ENCODE measurements at places on chromosomes 1 and 21.

- DNase-seq, result no peak
Observed at GRCh38 chr1:236051242-236051791, 13.6 kb downstream of the NID1 start.

DNA sequence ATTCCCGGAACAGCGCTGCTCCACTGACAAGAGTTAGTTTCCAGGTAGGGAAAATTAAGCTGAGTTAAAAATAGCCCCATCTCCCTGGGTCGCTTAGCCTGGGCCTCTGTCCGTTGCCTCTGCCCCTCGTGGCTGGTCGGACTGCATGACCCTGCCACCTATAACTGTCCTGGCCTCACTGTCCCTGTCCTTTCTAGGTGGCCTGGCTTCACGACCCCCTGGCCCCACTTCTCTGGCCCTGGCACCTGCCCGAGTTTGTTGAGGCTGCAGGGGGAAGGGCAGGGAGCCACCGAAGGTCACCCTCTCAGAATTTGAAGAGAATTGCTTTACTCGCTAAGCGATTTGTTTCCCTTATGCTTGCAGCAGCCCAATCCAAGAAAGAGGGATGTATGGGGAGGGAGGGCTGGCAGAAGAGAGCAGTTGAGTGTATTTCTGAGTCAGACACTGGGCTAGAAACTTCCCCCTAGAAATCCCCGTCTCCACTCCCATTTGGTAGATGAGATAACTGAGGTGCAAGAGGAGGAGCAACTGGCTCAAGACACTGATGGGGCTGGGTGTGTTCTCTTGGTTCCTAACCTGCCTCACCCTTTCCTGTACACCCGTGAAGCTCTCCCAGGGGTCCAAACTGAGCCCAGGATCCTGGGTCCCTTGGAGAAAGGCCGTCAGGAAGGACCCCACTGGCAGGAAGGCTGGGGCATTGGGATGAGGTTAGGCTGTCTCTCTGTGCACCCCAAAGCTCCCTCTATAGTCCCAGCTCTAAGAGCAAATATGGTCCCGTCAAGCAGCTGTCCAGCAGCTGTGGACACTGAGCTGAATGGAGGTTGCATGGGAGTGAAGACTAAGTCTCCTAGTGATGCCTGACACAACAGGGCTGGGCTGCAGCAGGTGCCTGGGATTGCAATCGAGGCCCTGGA lies 2.9 kb upstream of the EDN2 start:
- DNase-seq, result no peak

- no peak for DNase-seq
Observed at GRCh38 chr1:183480971-183481441, 8.7 kb downstream of the SMG7 start.

DNA sequence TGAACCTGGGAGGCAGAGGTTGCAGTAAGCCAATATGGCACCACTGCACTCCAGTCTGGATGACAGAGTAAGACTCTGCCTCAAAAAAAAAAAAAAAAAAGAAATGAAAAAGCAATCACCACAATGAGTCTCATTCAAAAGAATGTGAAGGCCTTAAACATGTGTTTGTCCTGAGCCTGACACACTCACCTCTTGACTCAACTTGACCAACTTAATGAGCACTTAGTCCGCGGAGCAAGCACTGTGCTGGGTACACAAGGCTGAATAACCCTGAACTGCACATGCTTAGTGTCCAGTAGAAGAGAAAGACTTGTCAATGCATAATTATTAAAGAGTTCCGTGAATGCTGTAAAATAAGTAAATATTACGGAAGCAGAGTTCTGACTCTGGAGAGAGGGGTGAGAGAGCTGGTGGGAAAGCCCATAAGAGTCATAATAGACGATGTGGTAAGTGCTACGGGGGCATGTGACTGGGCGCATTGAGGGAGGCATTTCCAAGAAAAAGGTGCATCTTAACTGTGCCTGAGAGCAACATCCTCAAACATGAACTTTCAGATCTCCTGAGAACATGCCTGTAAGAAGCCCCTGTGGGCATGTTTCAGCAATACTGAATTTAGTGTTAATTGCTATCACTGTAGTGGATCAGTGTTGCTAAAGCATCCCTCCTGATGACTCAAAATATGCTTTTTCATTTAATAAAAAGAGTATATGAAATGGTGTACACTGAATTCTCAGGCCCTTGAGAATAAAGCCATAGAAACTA lies 27.2 kb downstream of the MCOLN2 start:
- no peak for DNase-seq

GRCh38 chr1:154403261-154403943 lies 1.7 kb upstream of the IL6R start:
- no peak for DNase-seq

GRCh38 chr1:222382171-222382570 lies 165.7 kb downstream of the HHIPL2 start:
- no peak for DNase-seq

- no peak for DNase-seq
Observed at GRCh38 chr1:164824542-164824941, 265.6 kb downstream of the PBX1 start.

DNA sequence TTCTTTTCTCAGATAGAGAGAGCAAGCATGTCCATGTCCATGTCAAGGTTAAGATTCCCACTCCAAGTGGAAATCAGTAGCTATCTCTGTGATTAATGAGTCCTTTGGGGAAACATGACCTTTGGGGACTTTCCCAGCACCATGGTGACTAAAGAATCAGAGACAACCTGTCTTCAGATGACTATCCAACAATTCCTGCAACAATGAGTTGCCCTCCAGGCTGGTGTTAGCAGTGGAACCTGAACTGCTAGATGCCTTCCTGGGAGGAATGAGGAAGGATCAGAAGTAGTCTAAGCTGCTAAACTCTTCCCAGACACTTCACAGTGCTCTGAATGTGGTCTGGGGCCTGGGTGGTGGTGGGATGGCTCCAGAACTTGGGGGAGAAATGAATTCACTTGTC lies 6.5 kb downstream of the S100A9 start:
- no peak for DNase-seq

- DNase-seq, result no peak
Observed at GRCh38 chr1:105874621-105875020, 1181.9 kb upstream of the PRMT6 start.

DNA sequence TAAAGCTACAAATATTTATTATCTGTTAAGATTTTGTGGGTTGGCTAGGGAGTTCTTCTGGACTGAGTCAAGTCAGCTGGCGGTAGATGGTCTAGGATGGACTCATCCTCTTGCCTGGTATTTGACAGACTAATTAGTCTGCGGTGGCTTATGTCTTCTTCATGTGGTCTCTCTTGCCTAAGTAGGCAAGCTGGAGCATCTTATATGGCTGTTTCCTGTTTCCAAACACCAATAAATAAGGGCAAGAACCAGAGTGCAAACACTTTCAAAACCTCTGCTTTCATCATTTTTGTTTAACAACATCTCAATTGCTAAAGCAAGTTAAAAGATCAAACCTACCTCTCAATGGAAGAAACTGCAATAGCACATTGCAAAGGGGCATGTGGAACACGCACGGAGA lies 484.8 kb downstream of the PTPRC start:
- DNase-seq, result no peak

DNA sequence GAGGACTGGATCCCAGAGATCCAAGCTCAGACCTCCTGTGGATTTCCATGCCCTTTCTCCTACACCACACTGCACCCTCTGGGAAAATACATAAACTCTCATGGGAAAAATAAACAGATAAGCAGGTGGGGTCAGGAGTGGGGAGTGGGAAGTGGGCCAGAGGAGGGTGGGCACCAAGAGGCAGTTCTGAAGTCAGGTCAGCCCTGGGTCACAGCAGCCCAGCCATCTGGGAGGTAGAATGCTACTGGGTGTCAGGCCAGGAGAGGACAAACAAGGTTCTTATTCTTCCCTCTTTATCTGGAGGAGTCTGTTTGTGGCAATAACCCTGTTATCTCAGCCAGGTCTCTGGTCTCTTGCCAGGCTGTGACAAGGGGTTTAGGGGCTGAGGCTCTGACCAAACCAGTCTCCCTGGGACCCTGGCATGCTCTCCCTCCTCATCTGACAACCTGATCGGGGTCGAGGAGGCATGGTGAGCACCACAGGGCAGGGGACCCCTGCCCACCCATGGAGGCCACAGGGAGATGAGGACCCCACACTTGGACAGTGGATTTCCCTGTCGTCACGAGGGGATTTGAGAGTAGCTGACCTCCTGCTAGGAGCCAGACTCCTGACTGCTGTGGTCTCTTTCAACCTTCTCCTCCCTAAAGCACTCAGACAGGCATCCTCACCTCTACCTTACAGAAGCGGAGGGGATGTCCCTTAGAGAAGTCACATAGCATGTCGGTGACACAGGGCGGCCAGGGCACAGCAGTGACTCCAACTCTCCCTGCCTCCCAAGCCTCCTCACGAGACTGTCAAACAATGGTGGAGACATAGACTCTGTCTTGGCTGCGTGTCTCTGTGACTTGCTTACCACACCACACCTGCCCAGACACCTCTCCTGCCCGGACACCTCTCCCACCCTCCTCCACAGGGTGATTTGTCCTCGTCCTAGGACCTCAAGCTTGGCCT lies 51.3 kb upstream of the IFFO2 start:
- no peak for DNase-seq

DNA sequence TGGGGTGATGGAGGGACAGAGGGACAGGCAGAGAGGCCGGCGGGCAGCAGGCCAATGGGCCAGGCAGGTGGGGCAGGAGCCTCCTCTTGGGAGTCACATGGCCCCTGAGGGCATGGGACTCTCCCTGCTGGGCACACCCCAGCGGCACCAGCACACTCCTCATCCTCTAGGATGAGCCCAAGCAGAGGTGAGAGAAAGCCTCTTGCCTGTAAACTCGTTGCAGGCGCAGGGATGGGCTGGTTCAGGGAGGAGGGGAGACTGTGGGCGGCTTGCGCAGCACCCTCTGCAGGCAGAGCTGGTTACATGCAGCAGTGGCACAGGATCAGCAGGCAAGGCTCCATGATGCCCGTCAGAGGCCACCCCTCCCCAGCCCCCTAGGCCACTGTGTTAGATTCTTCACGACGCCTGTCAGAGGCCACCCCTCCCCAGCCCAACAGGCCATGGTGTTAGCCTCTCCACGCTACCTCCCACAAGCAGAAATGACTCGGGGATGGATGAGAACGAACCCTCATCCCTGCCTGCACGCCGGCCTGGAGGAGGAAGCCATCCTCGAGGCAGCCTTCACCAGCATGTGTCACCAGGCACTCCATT lies 209.7 kb upstream of the VAMP3 start:
- DNase-seq, result no peak

- DNase-seq, result no peak
Observed at GRCh38 chr21:42426424-42426823, 22.7 kb downstream of the UBASH3A start.

DNA sequence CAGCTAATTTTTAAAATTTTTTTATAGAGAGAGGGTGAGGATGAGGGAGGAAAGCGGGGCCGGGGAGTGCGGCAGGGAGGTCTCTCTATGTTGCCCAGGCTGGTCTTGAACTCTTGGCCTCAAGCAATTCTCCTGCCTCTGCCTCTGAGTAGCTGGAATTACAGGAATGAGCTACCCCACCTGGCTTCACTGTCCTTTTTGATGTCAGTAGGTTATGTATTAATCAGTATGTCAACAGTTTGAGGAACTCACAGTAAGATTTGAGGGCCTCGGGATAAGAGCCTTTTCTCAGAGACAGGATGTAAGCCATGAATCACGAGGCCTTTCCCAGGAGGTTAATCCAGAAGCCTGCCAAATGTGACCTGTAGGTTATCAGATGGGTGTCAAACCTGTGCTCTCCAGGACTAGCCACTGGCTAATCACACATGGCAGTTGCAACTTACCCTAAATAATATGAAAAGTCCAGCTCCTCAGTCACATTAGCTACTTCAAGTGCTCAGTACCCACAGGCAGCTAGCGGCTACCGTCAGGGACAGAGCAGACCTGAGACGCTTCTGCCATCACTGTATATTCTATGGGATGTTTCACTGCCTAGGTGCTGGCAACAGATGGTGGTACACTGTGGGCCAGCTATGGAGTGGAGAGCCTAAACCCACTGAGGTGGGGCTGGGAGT lies 33.1 kb downstream of the TRIM67 start:
- DNase-seq, result no peak

- no peak for DNase-seq
Observed at GRCh38 chr1:164635803-164636731, 77.1 kb downstream of the PBX1 start.

GRCh38 chr1:196567238-196567637 lies 41.0 kb downstream of the KCNT2 start:
- DNase-seq, result no peak

DNA sequence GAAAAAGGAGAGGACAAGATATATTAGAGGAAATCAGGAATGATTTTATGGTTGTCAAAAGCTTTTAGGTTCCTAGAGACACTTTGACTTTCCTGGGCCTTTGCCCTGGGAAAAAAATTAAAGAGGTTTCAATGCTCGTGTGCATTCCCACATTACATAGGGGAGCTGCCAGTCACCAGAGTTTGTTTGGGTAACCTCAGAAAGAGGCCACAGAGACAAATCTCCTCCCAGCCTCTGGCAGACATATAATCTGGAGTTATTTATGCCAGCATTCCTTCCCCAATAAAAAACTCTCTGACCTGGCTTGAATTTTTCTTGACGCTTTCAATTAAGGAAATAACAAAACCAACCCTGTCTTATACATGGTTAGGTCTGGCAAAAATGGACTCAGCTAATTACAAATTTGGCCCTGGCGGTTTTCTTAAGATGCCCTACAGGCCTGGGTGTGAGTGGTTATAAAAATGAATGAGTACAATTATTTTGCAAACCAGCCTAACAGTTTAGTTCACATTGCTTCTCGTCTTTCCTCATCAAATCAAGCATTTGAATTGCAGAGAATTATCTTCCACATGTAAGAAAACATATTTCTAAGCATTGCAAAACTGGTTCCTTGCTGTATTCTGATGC lies 63.7 kb downstream of the WLS start:
- no peak for DNase-seq

DNA sequence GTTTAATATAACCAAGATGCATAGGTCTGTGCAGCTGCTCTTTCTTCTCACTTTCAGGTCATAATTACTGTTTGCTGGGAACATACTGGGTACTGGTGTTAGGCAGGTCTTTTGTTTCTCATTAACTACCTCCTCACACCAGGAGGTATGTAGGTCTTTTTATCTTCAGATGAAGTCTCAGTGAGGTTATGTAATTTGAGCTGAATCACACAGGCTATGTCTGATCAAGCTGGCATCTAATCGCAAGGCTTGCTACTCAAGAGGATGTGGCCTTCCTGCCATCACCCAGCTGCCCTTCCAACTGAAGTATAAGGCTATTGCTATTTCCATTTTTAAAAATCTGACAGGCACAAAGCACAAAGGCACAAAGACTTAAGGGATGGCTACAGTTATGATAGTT lies 96.4 kb downstream of the RUNX1 start:
- DNase-seq, result no peak

DNA sequence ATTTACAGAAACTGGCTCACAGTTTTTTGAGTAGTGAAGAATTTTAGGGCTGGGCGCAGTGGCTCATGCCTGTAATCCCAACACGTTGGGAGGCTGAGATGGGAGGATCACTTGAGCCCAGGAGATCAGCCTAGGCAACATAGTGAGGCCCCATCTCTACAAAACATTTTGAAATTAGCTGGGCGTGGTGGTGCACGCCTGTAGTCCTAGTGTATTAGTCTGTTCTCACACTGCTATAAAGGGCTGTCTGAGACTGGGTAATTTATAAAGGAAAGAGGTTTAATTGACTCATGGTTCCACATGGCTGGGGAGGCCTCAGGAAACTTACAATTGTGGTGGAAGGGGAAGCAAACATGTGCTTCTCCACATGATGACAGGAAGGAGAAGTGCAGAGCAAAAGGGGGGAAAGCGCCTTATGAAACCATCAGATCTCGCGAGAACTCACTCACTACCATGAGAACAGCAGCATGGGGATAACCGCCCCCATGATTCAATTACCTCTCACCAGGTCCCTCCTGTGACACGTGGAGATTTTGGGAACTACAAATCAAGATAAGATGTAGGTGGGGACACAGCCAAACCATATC lies 24.4 kb upstream of the DYRK1A start:
- DNase-seq, result no peak

GRCh38 chr21:31182231-31183140 lies 144.2 kb upstream of the KRTAP19-8 start:
- DNase-seq, result no peak

All from NCI-H526 treated with DMSO at 0.1 percent for 48 hours (cell line).